8988T (cell line): ENCODE measurements at places on chromosomes 5 and 9.

DNA sequence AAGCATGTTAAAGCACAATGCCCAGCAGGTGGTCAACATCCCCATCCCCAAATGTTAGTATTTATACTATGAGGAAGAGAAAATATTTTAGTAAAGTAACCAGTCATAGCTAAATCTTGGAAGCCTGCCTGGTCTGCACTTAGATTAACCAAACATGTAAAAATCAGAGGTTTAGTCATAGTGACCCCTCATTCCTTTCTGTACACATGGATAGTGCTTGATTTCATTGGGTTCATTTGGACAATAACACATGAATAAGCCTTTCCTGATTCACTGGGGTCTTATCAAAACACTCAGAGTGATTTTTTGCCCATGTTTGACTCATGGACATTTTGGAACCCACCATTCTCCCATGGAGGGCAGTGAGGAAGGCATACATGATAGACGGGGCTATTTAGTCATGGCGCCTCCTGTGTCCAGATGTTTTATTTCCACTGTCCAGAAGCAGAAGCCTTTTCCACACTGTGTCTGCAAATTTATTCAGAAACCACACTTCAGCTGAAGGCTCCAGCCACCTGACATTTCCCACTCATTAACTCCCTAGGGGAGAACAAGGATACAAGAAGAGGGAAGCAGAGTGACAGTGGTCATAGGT, 32.5 kb downstream of the OR1J1 start:
- DNase-seq = no peak

GRCh38 chr9:97632248-97632984, 752 bp downstream of the TSTD2 start:
- no peak for DNase-seq

GRCh38 chr5:139745800-139746690, 49.6 kb upstream of the PSD2 start:
- DNase-seq = no peak

GRCh38 chr5:87116825-87117512, 150.7 kb upstream of the RASA1 start:
- DNase-seq = no peak

- DNase-seq = no peak
Observed at GRCh38 chr5:6775571-6775970, 62.3 kb downstream of the TENT4A start.

GRCh38 chr9:108972186-108972585, 38.0 kb downstream of the ABITRAM start:
- no peak for DNase-seq

DNA sequence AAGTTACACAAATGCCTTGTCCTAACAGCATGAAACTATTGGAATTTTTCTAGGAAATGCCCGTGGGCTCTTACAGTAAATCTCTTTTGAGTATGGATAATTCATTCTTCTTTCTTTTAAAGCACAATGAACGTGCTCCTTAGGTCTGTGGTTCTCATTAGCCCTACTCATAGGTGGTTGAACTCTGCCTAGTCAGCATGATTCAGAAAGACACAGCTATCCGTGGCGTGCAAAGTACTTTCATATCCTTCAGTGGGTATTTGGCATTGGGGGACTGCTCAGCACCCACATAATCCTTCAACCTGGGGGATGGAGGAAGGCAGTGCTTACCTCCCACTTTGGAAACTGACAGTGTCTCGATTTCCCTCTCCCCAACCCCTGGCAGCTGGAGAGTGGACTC, 462.0 kb upstream of the CLINT1 start:
- DNase-seq = no peak
